ENCODE measurements at places on chromosomes 1 and 21.
A peak's percentile ranks its signal among the peaks of the same experiment; 100 is the strongest.

DNA sequence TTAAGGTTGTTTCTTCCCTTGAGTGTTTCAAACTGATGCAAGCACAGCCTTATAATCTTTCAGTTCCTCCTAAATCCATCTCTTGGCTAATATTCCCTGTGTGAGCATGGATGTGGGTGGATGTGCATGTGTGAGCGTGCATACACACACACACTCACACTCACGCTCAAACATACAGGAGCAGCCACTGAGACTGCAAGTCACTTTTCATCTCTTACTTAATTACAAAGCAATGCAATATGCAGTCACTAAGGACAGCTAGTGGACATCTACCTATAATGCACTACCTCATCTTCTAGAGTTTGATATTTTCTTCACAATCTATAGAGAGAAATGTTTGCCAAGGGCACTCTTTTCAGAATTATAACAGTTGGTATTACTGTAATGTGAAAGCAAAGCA is 1.4 kb downstream of the ESRRG start:
- DNase-seq = no peak

DNA sequence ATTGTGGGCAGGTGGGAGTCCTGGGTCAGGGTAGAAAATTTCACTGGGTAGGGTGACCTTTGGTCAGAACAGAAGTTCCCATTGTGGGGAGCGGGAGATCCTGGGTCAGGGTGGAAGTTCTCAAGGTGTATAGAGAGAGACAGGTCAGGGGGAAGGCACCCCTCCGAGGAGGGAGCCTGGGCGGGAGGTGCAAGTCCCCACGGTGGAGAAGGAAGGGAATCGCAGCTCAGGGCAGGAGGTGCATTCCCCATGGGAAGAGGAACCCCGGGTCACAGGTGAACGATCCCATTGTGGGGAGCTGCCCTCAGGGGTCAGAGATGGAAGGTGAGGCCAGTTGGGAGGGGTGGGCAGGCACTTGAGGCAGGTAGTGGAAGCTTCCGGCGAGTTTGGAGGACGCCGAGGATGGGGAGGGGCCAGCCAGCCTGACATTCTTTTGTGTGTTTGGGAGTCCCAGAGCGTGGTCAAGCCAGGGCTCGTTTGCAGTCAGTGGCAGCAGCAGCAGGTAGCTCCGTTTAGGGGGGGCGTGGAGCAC is 637 bp downstream of the LYPLA2 start:
- peak; percentile 32 for DNase-seq

- peak; percentile 42 for DNase-seq
These were observed 2.5 kb downstream of the MPZ start for GRCh38 chr1:161307230-161307768.

DNA sequence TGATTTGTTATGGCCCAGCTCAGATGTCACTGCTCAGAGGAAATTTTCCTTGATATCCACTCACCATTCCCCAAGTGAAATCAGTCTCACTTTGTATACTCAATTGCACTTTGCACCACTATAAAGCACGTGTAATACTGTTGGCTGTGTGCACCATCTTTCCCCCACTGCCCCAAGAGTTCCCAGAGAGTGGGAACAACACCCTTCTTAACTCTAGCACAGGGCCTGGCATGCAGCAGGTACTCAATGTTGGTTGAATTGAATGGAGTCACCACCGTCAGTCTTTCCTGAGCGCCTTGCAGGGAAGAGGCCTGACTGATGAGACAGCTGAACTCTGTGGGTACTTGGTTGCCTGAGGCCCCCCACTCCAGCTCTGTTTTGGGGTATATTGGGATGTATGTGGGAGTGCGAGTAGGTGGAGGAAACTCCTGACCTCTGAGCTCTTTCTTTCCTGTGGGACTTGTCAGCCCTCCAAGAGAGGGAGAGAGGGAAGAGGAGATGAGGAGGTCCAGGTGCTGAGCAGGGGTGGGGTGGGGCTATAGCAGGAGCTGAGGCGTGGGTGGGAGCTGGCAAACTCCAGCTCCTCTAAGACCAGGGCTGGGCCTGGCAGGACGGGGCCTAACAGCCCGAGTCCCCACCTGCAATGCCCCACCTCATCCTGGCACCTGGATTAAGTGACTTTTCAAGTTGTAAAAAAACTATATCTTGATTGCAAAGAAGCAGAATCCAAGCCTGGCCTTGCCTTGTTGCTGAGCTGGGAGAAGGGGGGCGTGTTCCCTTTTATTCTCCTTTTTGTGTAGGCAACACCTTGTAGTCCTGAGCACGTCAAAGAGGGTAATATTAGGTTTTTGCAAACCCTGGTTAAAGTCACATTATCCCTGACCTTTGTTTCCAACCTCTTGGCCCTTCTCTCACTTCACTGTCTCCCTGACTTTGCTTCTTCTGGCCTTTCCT is 19.4 kb upstream of the WASF2 start:
- no peak for DNase-seq

DNA sequence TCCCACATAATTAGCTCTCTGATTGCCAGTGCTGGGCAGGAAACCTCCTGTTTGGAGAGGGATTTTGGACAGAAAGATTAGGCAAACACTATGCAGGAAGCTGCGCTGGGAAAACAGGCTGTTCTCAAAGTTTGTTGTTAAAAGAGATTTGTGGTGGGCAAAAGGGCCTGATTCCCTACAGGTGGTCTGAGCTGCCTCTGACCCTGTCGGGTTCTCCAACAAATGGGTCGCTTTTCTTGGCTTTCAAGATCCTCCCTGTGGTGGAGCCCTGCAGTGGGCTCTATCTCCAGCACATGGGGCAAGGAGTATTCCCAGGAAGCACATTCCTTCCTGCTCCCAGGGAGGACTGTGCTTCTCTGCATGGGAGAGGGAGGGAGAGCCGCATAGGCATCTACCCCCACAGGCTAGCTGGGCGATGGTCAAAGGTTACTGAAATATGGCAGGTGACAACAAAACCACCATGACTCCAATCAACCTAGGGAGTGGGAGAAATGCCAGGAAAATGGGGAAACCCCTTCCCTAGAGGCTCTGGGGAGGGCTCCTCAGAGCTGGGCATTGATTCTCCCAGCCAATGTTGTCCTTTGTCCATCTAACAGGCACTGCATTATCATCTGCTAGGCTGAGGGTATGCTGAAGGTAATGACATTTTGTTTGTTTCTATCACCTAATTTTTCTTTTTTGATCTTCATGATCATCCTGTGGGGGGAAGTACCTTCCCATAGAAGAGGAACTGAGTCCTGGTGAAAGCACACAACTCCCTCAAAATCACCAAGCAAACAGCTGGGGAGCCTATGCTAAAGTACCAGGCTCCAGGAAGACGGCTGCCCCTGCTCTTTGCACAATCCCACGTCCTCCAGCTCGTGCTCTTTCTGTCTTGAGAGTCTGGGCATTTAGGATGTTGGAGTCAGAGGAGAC is 85.3 kb downstream of the PLXNA2 start:
- DNase-seq = no peak

DNA sequence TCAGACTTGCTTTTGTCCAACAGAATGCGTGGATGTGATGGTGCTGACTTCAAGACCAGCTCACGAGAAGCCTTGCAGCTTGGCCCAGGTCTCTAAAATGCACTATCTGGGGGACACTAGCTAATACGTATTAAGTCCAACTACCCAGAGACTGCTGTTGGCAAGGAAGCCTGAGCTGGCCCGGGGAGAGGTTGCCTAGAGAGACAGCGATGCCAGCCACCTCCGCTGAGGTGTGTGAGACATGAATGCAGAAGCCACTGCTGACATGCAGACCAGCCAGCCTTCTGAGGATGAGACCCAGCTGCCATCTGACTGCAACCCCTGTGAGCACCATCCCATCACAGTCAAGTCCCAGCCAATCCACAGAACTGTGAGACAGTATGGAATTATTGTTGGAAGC is 32.5 kb downstream of the THAP3 start:
- DNase-seq = no peak

DNA sequence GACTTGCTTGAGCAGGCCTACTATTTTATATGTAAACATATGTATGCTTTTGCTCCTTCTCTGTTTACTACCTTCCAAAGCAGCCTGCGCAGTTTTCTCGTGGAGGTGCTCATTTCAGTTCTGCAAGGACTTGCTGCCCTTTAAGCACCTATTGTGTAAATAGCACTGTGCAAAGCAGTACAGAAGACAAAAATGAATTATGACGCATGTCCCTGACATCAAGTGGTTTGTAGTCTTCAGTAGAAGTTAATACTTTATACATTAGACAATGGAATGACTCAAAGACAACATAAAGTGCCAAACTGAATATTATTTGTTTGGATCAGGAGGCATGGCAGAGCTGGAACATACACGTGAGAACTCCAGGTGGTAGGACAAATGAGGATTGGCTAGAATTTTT is 611.7 kb downstream of the LMO4 start:
- DNase-seq = no peak

DNA sequence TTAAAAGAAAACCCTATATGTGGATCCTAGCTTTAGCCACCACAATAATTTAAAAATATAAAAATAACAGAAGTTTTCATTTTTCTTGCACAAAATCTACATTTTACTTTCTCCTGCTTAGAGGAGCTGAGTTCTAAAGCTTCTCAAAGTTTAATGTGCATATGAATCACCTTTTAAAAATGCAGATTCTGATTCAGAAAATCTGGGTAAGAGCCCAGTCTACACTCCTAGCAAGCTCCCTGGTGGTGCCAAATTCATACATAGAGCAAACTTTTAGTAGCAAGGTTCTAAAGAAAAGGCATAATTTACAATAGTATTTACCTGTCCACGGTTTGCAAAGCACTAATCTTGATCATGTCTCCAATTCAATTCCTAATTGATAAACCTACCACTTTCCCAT is 19.3 kb downstream of the RSBN1 start:
- DNase-seq = peak; percentile 48

DNA sequence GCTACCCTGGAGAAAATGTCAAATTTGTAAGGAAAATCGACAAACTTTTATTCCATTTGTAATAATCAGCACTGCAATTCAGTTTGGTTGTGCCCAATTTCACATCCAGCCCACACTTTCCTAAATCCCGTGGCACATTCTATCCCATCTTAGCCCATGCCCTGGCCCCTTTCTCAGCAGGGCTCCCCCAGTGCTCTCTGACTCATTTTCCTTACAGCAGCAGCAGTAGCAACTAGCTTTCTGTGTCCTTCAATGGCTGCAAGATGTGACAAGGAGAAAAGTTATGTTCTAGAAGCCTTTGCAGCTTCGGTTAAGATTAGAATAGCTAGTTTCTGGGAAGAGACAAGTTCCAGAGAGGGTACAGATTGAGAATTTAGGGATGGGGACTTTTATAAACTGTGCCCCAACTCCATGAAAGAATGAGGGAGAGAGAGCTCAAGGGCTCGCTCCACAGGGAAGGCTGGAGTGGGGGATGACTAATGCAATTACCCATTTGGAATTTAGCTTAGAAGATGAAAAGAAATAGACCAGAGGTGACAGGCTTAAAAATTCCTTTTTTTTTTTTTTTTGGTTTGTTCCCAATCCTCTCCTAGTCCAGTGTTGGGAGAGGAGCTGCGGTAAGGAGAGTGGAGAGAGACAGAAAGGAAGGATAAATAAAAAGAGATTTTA is 47.0 kb upstream of the POU2F1 start:
- DNase-seq = no peak

- DNase-seq = no peak
These were observed 16.1 kb downstream of the HIVEP3 start for GRCh38 chr1:41902664-41903063.

GRCh38 chr1:14740016-14740415 is 141.5 kb downstream of the KAZN start:
- no peak for DNase-seq

GRCh38 chr21:34889320-34889675 is 159.8 kb downstream of the RUNX1 start:
- DNase-seq = peak; percentile 44

- no peak for DNase-seq
These were observed 13.8 kb upstream of the SFN start for GRCh38 chr1:26848941-26849774.

DNA sequence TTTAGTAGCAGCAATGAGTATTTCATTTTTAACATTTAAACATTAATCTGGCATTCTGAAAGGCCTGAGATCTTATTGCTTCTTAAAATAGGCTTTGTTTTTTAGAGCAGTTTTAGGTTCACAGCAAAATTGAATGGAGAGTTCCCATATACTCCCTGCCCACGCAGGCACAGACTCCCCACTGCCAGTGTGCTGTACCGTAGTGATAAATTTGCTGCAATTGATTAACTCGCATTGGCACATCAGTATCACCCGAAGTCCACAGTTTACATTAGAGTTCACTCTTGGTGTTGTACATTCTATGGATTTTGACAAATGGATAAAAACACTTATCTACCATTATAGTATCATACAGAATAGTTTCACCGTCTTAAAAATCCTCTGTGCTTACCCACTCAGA is 71.8 kb upstream of the ERRFI1 start:
- DNase-seq = no peak

DNA sequence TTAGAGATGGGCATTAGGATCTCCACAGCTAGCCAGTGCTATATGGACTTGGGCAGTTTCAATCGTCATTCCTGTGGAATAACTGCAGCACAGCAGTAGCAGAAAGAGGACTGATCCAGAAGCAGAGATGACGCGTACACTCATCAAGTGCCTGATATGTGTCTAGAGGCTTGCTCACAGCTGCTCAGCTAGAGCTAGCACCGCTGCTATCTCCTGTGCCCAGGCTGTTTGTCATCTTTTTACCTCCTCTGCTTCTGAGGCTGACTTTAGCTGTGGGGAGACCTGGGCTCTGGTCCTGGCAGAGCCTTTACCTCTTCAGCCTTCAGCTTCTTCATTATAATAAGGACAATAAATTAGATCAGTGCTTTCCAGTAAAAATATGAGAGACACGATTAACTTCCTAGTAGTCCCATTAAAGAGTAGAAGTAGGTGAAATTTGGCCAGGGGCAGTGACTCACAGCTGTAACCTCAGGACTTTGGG is 5.3 kb downstream of the TENT5C start:
- DNase-seq = peak; percentile 36

DNA sequence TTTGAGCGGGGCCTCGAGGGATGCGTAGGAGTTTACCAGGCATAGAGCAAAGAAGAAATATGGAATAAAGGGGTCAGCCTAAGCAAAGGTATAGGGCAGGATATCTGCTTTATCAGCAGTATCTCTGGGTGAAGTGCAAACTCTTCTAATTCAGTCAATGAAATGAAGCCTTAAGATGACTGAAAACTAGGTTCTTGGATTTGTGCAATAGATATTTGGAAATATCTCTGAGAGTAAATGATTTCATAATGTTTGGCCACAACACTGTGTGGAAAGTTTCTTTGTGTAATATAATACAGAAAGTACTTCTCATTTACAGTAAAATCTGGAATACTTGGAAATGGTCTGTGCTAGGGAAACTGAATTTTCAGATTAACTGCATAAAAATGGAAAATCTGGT is 26.1 kb downstream of the KCNJ15 start:
- peak; percentile 79 for DNase-seq

GRCh38 chr1:184483101-184483683 is 96.4 kb downstream of the C1orf21 start:
- DNase-seq = no peak

- no peak for DNase-seq
These were observed 23.3 kb upstream of the RXRG start for GRCh38 chr1:165468253-165468652.

- DNase-seq = no peak
These were observed 81.0 kb downstream of the MAN1C1 start for GRCh38 chr1:25697435-25698217.
